Stimulated activated CD8-positive, alpha-beta memory T cell treated with anti-CD3 and anti-CD28 coated beads, Interleukin-7, amount 100 ng/mL, for 48 hours (primary cell): ENCODE measurements at places on chromosomes 16 and 17.
A peak's percentile ranks its signal among the peaks of the same experiment; 100 is the strongest.

- no peak for DNase-seq
Observed at GRCh38 chr16:5505091-5505887, 407.7 kb upstream of the EEF2KMT start.

- DNase-seq = no peak
Observed at GRCh38 chr16:19366391-19366790, 51.3 kb upstream of the TMC5 start.

- DNase-seq = no peak
Observed at GRCh38 chr17:50647187-50647586, 12.5 kb downstream of the ABCC3 start.

GRCh38 chr17:82592289-82592766 is 55.9 kb downstream of the WDR45B start:
- no peak for DNase-seq

DNA sequence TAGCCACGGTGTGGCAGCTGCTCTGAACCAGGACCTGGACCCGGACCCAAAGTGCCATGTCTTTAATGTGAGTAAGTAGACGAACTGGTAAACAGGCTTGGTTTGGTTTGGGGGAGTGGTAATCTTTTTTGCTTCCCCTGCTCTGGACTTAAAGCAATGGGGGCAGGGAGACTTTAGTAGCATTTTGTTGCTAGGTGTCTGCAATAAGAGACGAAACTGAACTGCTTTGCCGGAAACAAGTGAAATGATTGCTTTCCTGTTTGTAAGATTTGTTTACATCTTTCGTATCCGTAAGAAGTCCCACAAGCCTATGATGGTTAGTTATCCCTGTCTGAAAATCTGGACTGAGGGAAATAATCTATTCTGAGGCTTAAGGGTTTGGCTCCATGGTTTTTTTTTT is 21.5 kb downstream of the PRCD start:
- no peak for DNase-seq

- DNase-seq = peak; percentile 63
Observed at GRCh38 chr16:30996985-30997724, 12.1 kb downstream of the HSD3B7 start.

GRCh38 chr16:8631373-8631772 is 9.9 kb downstream of the METTL22 start:
- DNase-seq = no peak

GRCh38 chr17:40922239-40922638 is 15.2 kb downstream of the KRT23 start:
- DNase-seq = no peak

DNA sequence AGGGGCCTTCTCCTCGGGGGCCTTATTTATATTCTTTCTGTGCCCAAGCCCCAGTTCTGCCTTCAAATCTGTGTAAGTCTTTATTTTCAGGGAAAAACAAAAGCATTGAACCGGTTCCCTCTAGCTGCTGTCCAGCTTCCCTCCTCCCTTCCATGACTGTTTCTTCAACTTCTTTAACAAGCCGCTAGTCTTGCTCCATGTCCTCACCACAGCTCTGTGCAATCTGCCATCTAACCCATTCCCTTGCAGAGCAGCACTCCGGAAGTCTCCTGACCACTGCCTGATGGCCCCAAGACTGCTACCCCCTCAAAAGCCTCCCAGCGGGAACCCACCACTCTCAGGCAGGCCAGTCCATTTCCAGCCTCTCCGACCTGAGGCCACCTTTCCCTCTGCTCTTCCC is 16.9 kb downstream of the EMC8 start:
- no peak for DNase-seq

DNA sequence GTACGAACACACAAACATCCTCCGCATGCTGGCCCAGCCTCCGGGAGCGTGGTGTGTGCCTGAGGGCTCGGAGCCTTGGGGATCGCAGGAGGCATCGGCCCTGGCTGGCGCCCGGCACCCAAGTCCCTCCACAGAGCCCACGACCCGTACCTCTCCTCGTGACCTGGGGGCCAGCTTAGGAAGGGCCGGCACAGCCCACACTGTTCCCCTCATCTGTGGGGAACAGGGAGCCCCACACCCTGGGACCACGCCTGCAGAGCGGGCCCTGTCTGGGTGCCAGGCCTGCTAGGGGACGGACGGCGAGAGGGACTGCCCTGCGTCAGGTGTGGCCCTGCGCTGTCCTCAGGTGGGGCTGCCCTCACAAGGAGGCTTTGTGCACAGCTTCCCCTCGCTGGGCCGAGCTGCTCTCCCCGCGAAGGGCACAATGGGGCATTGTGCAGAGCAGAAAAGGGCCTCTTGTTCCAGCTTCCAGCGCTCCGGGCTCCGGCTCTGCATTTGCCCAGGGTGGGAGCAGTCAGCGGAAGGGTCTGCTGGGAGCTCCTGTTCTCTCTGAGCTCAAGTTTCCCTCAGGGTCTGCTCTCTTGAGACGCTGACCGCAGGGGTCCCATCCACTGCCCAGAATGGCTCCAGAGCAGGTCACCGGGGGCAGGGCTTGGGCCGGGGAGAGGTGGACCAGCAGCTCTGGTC is 1.7 kb upstream of the LMF1 start:
- DNase-seq = no peak

GRCh38 chr17:38564869-38565268 is 40.9 kb downstream of the SRCIN1 start:
- DNase-seq = no peak
